Activated T-helper 17 cell treated with anti-CD3 and anti-CD28 coated beads, Interleukin-2, amount 50 U/mL, for 72 hours (primary cell): ENCODE measurements at places on chromosomes 7 and 10. TPM values are rescaled to one million over a fixed set of nuclear protein-coding genes. Genes with fewer than 3 reads are reported as not detected.

DNA sequence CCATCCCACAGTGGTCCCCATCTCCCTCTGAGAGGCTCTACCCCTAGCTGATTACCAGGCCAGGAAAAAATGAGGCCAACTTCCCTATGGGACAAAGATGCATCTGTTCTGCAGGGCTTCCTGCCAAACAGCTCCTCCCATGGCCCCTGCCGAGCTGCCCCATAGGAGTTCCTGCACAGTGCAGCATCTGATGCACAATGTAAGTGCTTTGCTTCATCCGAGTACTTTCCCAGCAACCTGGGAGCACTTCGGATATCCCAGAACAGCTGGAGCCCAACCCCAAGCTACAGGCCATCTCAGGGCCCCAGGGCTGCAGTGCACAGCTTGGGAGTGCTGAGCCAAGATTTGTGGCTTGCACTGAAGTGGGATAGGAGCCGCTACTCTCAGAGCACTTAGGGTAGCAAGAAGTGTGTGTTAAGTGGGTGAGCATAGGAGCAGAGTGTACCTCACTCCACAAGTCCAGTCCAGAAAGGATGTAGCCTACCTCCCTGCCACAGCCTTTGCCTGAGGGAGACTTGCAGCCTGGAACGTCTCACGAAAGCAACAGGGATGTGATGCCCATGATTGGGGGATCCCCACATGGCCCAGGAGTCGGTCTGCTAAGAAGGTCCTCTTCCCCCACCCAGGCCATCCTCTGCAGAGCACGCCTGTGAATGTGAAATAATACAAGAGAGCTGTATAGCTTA, 209.6 kb upstream of the VWC2 start:
- ATAC-seq, result no peak

- ATAC-seq, result no peak
Observed at GRCh38 chr10:119555178-119555784, 12.8 kb upstream of the RGS10 start.

DNA sequence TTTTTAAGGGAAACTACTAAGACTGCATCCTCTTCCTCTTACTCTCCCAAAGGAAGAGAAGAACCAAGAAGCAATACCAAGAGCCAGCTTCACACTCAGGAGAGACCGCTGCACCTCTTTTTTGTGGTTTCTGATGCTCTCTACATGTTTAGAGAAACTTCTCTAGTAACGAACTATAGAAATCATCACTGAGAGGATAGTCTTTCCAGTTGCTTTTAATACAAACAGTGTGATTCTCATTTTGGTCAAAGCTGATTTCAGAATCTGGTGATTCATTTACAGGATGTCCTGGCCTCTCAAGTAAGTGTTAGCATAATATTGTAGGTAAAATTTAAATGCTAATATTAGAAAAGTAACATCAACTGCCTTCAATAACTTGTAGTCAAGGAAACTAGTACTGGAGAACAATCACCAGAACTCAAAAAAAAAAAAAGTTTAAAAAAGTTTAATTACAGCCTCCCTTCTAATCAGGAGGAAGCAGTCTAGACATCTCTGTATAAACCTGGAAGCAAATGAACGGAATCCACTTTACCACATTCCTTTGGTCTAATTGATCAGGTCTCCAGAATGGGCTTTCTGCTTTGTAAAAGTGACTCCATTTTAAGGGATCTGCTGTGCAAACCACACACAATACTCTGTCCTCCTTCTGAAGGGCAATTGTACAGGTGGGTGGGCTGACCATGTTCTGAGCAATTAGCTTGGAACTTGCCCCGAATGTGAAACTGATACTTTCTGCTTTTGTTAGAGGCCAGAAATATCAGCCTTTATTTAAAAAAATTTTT, 3.0 kb downstream of the LAMB1 start:
- ATAC-seq, result no peak

The SVOPL gene
- total RNA-seq, result not detected

The HABP2 gene
- total RNA-seq, result not detected

DNA sequence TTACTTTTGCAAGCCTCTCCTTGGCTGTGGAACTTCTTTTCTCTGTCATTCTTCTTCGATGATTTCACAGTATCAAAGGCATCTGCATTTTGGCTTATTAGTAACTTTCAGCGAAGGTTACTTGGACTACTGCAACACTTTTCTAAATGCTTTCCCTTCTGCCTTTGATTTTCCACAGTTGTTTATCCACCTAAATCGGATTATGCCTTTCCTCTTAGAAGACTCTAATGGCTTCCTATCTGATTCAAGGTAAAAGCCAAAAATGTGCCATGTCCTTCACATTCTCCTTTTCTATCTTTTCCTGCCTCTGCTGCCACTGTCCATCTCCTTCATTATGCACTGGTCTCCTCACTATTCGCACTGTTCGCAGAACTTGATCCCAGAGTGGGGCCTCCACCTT, 1606.3 kb upstream of the LRRTM3 start:
- ATAC-seq, result no peak

- no peak for ATAC-seq
Observed at GRCh38 chr10:33257439-33258080, 76.9 kb downstream of the NRP1 start.

GRCh38 chr7:100358857-100359212, 918 bp downstream of the PILRB start:
- no peak for ATAC-seq

DNA sequence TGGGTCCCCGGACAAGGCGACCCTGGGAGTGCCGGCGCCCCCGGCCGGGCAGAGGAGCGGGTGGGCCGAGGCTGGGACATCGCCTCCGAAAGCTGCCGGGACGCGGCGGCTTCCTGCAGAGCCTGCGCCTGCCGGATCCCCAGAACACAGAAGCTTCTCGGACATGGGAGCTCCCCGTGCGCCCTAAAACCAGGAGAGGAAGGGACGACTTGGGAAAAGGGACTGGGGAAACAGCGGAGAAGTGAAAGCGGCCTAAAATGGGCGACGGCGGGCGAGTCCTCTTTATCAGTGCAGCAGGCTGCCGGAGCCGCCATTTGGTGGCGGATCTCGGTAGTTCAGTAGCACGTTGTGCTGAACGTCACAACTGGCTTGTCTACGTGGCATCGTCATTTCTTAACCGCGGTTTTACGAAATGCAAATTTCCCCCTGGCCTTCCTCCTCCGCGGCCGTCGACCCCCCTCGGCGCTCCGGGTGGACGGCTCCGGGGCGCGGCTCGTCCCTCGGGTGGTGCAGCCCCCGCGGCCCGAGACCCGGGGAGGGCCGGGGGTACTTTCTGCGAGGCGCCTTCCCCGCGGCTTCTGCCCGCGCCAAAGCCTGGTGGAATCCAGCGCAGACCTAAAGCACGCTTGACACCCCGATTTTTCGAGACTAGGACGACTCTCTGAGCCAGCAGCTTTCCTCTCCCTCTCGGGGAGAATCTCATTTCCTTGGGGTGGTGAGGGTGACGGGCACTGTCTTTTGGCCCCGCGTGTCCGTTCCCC, 9.9 kb upstream of the SPAG6 start:
- peak; percentile 76 for ATAC-seq

The PDZD7 gene
- 2.9 TPM for total RNA-seq

DNA sequence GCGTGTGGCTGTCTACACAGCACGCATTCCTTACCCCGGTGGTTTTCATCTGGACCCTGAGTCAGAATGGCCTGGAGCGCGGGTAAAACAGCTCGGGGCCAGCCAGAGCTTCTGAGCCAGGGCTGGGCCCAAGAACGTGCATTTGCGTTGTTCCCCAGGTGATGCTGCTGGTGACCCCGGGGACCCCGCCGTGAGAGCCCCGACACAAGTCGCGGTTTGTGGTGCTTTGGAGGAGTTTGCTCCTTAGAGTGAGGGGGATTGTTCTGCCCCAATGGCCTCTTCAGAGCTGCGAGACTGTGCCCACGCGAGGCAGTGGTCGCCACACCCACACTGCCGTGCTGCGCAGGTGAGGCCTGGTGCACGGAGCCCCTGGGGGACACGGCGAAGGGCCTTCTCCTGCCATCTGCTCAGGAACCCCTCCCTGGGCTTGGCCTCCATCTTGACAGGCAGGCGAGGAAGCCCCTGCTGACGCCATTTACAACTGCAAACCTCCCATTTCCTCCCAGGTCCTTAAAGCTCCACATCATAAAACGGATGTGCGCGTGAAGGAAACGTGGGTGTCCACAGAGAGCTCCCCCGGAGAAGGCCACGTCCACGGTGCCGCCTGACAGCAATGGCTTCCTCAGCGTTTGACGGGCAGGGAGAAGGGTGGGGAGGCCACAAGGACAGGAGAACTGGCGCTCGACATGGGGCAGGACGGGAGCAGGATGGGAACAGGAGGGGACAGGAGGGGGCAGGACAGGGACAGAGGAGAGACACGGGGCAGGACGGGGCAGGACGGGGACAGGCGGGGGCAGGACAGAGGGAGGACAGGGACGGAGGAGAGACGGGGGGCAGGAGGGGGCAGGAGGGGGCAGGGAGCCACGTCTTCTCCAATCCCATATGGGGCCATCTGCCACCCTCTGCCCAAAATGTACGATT, 477.2 kb downstream of the DNAJB6 start:
- no peak for ATAC-seq

DNA sequence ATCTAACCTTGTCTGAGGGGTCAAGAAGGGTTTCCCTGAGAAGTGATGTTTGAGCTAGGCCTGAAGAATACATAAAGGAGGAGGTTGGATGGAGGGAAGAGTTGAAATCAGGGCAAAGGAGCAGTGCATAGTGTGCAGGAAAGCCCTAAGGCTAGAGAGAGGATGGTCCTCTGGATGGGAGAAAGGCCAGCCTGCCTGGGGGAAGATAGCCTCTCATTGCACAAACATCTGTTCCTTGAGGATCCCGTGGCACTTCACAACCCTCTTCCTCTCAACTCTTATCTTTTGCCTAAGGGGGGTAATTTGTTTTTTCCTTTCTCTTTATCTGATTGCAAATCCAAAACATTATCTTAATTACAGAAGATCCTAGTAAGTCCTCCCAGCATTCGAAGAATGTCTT, 35.7 kb downstream of the STAMBPL1 start:
- ATAC-seq, result no peak

- peak; percentile 69 for ATAC-seq
Observed at GRCh38 chr10:80465839-80466590, 11.9 kb downstream of the TSPAN14 start.

DNA sequence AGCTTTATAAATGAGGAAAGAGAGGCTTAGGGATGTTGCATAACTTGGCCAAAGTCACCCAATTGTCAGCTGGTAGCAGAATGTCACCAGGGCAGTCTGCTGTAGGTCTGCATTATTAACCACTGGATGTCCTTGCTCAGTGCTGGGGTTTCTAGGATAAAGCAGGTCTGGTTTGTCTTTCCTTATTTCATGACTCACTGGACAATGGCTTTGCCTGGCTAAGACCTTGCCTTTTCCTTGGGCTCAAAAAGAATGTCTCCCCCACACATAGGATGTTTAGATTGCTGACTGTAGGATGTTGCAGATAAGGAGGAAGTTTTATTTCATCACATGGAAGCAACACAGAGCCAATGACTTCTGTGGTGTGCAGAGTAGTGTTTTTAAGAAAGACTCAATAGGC, 29.4 kb downstream of the WDFY4 start:
- no peak for ATAC-seq

- no peak for ATAC-seq
Observed at GRCh38 chr10:62233356-62234076, 35.1 kb downstream of the RTKN2 start.

DNA sequence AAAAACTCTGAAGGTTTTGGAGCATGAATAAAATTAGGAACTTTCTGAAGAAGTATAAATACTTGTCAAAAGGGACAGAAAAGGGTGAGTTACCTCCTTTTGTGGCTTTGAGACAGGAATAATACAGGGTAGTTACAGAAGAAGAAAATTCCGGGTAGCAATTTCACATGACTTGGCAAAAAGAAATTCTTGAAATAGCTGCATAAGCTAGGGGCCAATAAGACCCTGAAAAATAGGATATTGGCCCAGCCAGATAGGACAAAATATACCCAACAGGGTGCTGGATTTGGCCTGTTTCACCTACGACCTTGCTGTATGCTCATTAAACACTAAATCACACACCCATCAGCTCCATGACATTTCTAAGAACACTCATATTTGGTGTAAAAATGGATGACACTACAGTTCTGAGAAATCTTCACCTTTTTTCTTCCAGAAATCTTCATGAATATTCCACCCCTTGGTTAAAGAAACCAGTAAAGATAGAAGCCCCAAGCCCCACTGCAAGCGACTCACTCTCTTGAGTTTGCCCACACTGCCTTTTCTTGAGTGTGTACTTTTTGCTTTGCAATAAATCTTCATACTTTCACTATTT, 362.7 kb downstream of the SEMA3D start:
- no peak for ATAC-seq

The CYP26C1 gene
- total RNA-seq, result not detected

The APBB1IP gene
- 46.5 TPM for total RNA-seq

The CAMK1D gene
- total RNA-seq, result 10.9 TPM

GRCh38 chr7:47625861-47626715, 44.2 kb upstream of the TNS3 start:
- ATAC-seq, result no peak
